ENCODE measurements at places on chromosomes 7 and 10.

DNA sequence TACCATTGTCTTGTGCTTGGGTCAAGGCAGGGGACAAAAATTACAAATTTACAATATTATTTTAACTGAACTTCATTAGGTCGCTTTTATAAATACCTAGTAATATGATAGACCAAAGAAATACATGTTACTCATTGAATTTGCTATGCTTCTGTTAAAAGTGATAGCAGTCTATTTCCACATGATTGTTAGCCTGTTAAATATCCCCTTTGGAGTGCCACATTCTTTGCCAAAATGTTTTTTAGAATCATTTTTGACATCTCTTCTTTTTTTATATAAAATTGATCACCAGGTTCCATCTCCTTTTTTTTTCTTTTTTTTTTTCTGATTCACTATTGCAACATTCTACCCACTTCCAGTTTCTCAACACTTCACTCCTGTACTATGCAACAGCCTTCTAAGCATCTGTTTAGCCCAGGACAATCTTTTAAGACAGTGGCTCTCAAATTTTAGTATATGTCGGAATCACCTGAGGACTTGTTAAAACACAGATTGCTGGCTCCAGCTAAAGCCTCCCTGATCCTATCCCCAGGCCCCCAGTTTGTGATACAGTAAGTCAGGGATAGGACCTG, 16.4 kb upstream of the NDUFA5 start:
- DNase-seq: no peak

DNA sequence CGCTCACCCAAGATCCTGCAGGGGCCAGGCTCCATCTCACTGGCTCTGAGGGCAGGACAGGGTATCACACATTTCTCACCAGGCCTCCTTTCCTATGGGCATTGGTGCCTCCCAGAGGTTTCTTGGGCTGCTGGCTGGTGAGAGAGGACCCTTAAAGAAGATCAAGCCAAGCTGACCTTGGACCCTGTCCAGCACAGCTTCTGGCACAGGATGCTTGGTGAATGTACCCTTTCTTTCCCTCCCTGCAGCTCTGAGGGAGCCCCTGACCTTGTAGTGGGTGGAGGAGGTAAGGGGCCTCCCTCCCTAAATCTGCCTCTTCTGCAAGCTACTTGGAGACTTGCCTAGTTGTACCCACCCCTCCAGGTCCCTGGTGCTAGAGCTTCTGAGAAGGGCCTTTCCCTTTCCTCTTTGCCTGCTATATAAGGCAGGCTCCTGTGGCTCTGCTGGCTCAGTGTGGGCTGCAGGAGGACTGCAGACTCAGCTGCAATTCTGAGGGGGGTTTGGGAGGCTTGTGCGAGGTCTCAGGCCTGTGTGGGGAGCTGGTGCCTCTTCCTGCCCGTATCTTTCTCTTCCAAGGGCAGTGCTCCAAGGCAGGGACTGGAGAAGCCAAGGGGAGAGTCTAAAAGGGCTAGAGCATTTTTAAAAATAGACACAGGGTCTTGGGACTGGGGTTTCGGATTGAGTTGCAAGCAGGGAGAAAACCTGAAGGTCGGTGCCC, 11.7 kb upstream of the TRIM8 start:
- DNase-seq: no peak

GRCh38 chr10:15609246-15609645, 110.5 kb downstream of the ITGA8 start:
- no peak for DNase-seq

- DNase-seq: no peak
Measured at GRCh38 chr10:45433716-45434469, 59.9 kb downstream of the ALOX5 start.

DNA sequence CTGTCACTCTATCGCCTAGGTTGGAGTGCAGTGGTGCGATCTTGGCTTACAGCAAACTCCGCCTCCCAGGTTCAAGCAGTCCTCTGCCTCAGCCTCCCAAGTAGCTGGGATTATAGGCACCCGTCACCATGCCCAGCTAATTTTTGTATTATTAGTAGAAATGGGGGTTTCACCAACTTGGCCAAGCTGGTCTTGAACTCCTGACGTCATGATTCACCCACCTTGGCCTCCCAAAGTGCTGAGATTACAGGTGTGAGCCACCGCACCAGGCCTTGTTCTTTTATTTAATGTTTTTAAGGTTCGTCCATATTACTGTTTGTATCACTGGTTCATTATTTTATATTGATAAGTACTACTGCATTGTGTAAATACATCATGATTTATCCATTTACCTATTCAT, 10.2 kb upstream of the ITGA8 start:
- no peak for DNase-seq

- DNase-seq: no peak
Measured at GRCh38 chr7:69428089-69428488, 170.2 kb upstream of the AUTS2 start.

DNA sequence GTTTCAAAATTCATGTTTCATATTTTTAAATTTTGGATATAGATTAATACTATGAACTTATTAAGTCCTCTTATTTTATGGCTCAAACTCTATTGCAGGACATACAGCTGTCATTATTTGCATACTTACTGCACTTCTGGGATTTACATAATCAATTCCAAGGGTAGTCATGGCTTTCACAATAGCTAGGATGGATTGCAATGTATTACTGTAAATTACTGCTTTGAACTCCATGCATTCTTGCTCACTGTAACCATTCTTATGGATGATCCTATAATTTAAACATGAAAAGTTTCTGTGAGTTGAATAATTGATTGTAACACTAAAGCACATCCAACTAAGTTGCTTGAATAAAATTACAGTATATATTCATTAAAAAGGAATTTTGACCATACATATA, 23.5 kb downstream of the GNAT3 start:
- no peak for DNase-seq

DNA sequence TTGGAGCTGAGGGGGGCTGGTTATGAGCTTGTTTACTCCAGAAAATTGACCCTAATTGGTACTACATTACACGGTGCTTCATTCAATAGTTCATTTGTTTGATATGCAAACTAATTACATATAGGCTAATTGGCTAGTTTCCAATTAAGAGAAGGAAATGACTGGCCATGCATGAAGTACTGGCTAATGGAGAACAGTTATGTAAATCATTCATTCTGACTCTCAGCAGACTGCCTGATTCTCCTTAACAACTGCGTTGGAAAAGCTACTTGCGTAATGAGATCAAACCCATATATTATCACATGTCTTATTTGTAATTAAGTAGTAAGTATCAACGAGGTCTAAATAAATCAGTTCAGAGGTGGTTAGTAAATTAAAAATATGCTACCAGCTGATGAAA, 81.8 kb upstream of the CTTNBP2 start:
- no peak for DNase-seq

DNA sequence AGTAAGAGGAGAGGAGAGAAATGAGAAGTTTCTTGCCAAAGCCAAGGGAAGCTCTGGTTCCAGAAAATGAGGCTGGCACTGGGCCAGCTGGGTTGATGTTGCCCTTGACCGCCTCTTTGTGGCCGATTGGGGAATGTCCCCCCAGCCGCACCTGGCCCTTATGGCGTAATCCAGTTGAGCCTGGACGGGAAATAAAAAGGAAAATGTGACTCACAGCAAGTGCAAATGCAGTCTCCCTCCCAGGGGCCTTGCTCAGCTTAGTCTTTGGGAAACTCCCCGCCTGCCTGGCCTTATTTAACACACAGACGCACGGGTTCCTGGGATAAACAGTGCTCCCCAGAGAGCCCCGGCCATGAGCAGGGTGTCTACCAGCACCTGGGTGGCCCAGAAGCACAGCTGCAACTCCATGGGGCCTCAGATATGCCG, 174.8 kb downstream of the KIAA1217 start:
- DNase-seq: peak; percentile 23

GRCh38 chr10:90885176-90885575, 13.4 kb downstream of the RPP30 start:
- no peak for DNase-seq

GRCh38 chr7:158683541-158683940, 21.1 kb downstream of the NCAPG2 start:
- DNase-seq: no peak

GRCh38 chr7:18505870-18506460, 10.4 kb downstream of the HDAC9 start:
- DNase-seq: no peak

GRCh38 chr10:133169173-133169947, 9.3 kb downstream of the KNDC1 start:
- no peak for DNase-seq

GRCh38 chr10:30013757-30014156, 45.6 kb downstream of the JCAD start:
- DNase-seq: no peak

GRCh38 chr10:27312854-27313253, 72.3 kb upstream of the ACBD5 start:
- DNase-seq: no peak
